ENCODE measurements at places on chromosomes 2 and 18.

DNA sequence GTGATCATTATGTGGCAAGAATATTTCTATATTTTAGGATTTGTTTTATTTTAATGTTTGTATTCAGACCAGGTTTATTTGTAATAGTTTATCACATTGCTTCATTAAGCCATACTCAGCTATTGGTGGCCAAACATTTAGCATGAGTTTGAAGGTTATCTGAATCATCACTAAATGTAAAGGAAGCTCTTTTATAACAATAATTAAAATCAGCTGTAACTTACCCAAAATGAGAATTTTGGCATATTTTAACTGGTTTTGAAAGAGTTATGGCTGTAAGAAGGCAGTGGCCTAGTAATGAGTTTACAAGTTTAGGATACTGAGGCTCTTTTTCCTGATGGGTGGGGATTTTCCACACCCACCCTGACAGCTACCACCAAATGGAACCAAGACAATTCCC, 177.8 kb downstream of the EN1 start:
- no peak for DNase-seq

GRCh38 chr2:182921234-182921633, 54.8 kb upstream of the FRZB start:
- no peak for DNase-seq

GRCh38 chr2:11967946-11968465, 221.6 kb downstream of the LPIN1 start:
- DNase-seq = no peak

DNA sequence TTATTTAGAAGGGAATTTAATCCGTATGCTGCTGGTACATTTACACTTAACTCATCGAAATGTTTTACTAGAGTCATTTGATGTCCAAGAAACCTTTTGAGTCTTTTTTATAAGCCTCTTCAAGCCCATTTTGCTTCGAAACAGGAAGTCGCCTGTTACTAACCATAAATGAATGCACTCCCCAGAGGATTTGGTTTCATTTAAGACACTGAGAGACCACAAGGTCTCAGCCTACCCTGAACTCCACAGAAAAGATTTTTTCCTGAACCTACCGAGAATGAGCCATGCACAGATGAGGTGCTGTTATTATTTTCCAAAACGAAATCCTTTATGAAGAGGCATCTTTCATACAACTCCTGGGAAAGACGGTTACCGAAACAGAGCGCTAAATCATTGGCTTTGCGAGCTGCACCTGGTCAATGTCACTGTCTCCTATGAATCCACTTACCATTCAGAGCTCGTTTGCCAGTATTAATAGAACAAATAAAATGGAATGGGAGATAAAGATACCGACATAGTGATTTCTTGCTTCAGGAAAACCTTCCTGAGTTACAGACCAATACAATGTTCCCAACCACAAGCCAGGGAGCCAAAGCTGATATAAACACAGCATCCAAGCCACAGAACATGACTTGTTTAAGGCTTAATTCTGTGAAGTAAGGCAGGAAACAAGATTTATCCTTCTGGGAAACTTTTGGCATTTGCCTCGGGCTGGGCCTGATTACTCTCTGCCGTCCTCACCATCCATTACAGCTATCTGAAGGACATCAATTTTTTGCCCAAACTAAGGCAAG, 382.1 kb downstream of the OSR1 start:
- DNase-seq = no peak

GRCh38 chr2:16179701-16180416, 239.5 kb downstream of the MYCN start:
- no peak for DNase-seq

- DNase-seq = no peak
Observed at GRCh38 chr2:204881655-204882054, 336.4 kb downstream of the PARD3B start.

DNA sequence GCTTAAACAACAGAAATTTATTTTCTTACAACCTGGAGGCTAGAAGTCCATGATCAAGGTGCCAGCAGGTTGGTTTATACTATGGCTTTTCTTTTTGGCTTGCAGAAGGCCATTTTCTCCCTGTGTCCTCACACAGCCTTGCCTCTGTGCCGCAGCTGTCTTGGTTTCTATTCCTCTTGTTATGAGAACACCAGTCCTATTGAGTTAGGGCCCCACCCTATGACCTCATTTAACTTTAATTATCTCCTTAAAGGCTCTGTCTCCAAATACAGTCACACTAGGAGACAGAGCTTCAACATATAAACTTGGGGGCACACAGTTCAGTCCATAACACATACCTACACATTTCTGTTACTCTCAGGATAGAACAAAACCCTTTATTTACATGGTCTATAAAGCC, 17.3 kb upstream of the RHOB start:
- no peak for DNase-seq

GRCh38 chr2:24399434-24400206, 39.3 kb upstream of the ITSN2 start:
- no peak for DNase-seq

GRCh38 chr2:229675569-229675968, 38.8 kb downstream of the DNER start:
- no peak for DNase-seq

DNA sequence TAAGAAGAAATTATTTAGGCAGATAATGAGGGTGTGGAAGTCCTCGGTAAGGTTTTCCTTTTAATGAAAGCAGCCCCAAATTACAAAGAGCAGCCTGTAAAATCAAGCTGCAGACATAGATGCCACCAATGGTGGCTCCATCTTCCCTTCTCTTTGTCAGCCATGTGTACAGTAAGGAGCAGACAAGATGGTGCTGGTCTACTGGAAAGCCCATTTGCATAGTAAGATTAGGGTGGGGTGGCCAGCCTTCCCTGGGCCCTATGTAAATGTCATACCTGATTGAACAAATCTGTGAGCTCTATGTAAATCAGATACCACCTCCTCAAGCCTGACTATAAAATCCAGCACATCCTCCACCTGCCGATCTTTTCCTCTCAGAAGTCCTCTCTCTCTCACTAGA, 154.4 kb upstream of the SERTAD2 start:
- DNase-seq = no peak

DNA sequence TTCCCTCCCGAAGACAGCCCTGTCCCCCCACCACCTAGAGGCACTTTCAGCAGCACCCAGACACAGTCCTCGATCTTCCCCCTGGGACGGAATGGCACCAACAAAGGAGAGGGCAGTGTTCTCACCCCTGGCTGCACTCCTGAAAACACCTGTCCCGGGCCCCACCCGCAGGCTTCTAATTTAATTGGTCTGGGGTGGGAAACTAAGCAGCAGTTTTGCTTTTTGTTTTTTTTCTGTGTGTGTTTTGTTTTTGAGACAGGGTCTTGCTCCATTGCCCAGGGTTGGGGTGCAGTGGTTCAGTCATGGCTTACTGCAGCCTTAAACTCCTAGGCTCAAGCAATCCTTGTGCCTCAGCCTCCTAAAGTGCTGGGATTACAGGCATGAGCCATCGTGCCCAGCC, 38.4 kb upstream of the REL start:
- no peak for DNase-seq

DNA sequence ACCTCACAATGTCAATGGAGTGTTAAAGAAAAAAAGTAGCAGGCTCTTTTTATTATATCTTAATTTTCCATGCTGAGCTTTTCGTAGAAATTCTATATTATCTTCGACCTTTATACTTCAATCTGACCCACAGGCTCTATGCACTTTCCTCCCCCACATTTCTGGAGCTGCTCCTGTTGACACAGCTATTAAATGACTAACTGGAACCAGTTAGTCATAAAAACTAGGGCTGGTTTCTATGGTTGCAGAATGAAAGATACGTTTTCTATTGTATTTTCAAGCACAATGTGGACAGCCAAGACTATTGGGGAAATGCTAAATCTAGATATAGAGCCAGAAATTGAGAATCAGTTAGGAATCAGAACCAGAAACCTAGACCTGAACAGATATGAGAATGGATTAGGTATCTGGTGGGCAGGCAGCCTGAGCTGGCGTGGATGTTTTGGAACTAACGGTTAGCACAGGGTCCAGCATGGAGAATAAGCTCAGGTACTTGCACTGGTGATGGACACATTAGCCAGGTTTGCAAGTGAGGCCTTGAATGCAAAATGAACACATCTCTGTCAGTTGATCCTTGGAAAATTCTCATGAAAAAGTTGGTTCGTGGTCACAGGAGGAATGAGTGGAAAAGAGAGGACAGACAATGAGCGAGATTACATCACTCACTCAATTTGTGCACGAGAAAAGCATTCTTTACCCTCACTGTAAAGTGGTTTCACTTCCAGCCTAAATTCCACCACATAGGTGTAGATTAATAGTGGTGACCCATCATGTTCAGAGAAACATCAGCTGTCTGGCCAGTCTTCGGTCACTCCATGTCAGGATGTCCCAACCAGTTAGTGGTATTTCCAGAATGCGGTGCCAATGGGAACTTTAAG, 144.6 kb upstream of the EPHA4 start:
- DNase-seq = no peak

- no peak for DNase-seq
Observed at GRCh38 chr18:62759704-62760402, 44.5 kb downstream of the PHLPP1 start.

- no peak for DNase-seq
Observed at GRCh38 chr18:33612632-33613031, 34.6 kb downstream of the ASXL3 start.

GRCh38 chr2:218961229-218961628, 1.8 kb downstream of the CDK5R2 start:
- DNase-seq = no peak
